Activated CD8-positive, alpha-beta memory T cell treated with anti-CD3 and anti-CD28 coated beads, Interleukin-2, amount 50 U/mL, for 48 hours (primary cell): ENCODE measurements at places on chromosomes 5 and 9.

GRCh38 chr5:40220260-40220659 lies 459.5 kb upstream of the PTGER4 start:
- no peak for DNase-seq

- no peak for DNase-seq
These were observed 70.7 kb downstream of the PTCD2 start for GRCh38 chr5:72390836-72391235.

DNA sequence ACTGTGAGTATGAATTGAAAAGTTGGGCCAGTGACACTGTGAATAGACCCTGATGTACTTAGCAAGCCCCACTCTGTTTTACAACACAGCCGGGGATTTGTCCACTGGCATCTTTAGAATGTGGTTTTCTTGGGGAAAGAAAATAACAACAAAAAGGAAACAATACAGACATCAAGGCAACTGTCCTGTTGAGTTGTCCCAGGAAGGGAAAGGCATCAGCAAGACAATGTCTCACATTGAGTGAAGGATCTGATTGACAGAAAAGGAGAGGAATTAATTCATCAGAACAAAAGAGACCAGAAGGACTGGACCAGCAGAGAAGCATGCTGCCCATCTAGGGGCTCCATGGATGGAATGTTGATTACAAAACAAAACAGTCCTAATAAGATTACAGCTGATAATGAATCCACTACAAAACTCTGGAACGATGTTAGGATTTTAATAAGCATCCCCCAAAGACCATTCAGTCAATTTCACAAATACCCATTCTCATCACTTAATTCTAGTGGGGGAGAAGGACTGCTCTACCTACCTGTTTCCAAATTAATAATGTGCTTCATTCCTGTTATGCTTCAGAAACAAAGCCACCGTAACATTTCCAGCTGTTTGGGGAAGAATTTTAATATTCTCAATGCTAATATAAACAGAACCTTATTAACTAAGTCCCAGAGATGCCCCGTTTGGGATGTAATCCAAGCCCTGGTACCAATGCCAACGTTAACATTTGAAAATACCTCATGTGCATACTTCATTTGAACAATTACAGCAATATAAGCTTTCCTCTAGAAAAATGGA lies 298.0 kb downstream of the SPOCK1 start:
- DNase-seq = no peak

DNA sequence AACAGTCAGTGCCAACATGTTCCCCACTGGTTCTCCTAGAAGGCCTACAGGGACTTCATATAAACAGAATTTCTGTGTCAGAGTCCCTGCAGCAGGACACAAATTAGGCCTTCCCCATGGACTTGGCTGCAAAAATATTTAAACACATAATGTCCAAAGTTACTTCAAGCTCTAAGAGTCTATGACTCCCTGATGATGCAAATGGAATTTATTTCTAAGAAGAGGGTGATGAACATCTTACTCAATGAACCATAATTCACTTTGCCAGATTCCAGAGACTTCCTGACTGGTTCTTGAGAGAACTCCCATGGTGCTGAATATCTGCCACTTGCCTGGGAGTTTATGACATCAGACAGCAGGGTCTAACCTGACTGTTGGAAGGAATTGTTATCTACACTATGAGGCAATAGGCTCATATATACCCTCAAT lies 32.7 kb upstream of the ADRA1B start:
- no peak for DNase-seq

DNA sequence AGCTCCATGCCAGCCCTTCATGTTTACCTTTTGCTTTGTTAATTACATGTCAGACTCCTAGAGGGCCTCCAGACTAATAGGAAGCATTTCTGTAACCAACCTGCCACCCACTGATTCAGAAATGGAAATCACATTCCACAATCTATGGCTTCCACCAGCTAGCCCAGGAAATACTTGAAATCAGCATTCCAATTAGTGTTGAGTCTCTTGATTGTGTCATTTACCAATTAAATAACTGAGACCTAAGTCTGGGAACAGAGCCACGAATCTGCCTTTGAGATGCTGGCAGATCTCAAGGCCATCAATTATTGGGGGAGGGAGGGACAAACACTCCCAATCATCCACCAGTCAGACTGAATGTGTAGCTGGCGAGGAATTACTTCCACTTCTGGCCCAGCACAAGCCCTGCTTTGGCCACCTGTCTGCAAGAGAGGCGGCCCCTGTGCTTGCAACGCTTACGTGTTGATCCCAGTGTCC lies 27.4 kb upstream of the SAP30L start:
- no peak for DNase-seq

DNA sequence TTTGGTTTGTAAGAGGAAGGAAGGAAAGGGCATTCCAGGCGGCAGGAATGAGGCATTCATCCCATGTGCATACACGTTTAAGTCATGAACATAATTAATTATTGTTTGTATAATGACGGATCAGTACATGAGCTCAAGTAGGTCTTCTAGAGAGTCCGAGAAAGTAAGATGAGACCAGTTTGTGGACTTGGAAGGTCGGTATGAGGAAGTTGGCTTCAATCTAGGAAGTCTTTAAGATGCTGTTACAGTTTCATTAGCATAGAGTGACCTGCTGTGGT lies 2.1 kb downstream of the GTF3C4 start:
- no peak for DNase-seq

- no peak for DNase-seq
These were observed 44.1 kb downstream of the CCL28 start for GRCh38 chr5:43367909-43368669.

DNA sequence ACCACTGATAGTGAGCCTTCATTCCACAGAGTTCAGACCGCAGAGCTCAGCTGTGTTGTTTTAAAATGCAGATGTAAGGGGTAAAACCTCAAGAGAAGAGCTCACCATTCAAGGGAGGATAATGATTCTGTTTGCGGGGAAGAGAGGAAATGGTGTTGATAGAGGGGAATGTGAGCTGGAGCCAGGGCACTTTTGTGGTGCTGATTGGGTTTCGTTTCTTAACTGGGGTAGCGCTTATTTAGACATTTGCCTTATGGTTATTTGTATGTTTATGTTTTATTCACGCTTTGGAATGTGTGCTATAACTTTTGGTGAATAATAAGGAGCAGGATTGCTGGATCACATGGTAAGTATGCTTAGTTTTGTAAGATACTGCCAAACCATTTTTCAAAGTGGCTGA lies 42.5 kb downstream of the STXBP1 start:
- no peak for DNase-seq

DNA sequence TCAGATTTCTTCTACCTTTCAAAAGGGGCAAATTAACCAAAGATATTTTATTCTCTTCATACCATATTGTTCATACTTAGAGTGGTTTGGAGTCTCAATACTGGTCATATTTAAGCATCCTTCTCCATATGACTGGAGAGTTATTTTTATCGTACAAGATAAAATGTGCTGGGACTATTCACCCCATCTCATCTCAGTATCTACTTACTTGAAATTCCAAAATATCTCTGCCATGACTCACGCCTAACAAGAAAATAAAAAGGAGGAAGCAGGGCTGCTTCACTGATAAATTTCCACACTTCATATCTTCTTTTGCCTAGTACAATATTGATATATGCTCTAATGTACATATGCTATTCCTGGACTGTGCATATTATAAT lies 277.9 kb upstream of the CDH9 start:
- DNase-seq = no peak

- no peak for DNase-seq
These were observed 8.1 kb downstream of the MCIDAS start for GRCh38 chr5:55218967-55219366.

DNA sequence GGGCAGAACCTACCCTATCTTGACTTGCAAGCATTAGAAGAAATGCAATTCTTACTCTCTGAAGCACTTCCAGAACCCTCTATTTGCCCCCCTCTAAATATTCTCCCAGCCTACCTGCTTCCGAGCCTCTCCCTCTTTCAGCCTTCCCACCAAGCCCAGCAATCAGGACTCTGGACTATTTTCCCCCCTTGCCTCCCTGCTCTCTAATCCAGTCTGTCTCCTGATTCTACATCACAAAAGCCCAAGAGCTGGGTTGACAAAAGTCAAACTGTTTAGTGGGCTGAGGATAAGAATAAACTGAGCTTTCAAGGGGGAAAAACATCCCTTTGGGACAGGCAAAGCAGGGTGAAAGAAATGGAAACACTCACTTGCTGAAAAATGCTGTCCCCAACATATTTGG lies 123.2 kb upstream of the KIF2A start:
- DNase-seq = no peak

GRCh38 chr5:160260006-160260775 lies 30.9 kb downstream of the FABP6 start:
- no peak for DNase-seq

GRCh38 chr9:125878164-125878631 lies 131.0 kb downstream of the PBX3 start:
- no peak for DNase-seq

DNA sequence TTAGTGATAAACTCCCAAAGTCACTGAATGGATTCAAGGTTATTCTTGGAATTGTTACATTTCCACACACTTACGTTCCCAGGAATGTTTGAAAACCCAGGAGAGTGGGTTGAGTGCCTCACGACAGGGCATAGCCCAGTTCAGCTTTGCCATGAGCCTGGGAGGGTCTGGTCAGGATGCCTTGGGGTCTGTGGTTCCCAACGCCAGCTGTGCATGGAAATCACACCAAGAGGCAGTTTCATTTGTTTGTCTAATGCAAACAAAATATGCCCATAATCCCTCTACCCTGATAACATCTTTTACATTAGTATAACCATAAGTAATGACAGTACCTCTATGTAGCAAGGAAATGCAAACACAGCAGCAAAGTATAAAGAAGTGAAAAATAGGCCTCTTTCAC lies 25.3 kb upstream of the MSX2 start:
- DNase-seq = no peak

DNA sequence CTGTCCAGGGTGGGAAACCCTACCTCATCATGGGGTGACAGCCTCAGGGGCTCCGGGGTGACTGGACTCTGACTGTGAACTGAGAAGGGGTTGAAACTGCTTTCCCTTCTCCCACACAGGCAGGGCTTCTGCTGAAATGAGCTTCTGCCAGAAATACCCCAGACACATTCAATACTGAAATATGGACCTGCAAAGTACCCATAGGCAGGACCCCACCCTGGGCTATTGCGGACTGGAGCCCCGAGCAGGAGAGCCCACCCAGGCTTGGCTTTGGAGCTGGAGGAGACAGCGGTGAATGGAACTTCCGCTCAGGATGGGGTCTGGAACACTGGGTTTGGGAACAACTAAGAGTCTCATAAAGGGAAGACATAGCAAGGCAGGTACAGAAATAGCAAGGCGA lies 37.5 kb downstream of the IRX2 start:
- no peak for DNase-seq

GRCh38 chr9:134813841-134814240 lies 66.8 kb upstream of the FCN2 start:
- DNase-seq = no peak

GRCh38 chr5:170268884-170269283 lies 28.7 kb downstream of the LCP2 start:
- DNase-seq = no peak

GRCh38 chr5:14930486-14930885 lies 58.9 kb upstream of the ANKH start:
- DNase-seq = no peak

- DNase-seq = no peak
These were observed 3.3 kb upstream of the PLGRKT start for GRCh38 chr9:5441043-5441442.

DNA sequence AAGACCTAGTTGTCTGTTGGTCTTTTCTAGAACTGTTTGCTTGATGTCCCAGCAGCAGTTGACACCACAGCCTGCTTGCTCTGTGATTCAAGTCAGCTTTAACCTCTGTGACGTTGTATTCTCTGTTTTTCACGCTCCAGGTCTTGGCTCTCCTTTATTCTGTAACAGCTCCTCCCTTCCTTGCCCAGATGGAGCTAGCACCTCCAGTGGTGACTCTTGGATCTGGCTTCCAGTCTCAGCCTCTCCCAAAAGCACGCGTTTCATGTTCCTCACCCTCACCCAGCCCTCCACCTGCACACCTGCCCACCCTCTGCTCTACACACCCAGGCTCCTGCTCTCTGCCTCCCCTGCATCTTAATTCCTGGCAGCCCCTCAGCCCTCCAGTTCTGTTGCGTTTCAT lies 50.6 kb downstream of the DMRT1 start:
- no peak for DNase-seq
